ENCODE measurements at places on chromosomes 4 and X. TPM values are rescaled to one million over a fixed set of nuclear protein-coding genes. Genes with fewer than 3 reads are reported as not detected.
A peak's percentile ranks its signal among the peaks of the same experiment; 100 is the strongest.

DNA sequence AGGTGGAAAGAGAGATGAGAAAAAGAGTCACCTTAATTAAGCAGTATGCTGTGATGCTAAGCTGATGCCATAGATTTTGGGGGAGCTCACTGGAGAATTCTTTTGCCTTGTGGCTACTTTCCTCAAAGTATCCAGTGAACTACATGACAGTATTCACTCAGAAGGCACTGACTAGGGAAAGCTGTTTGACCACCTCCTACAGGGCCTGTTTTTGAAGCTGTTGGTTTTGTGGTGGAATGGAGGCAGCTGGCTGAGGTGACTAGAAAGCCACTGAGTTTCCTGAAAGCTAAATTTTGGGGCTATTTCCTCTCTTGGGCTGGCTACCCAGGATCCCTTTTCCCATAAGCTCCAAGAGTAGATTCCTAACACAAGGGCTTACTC, 124.8 kb upstream of the EOLA2 start:
- DNase-seq = no peak

DNA sequence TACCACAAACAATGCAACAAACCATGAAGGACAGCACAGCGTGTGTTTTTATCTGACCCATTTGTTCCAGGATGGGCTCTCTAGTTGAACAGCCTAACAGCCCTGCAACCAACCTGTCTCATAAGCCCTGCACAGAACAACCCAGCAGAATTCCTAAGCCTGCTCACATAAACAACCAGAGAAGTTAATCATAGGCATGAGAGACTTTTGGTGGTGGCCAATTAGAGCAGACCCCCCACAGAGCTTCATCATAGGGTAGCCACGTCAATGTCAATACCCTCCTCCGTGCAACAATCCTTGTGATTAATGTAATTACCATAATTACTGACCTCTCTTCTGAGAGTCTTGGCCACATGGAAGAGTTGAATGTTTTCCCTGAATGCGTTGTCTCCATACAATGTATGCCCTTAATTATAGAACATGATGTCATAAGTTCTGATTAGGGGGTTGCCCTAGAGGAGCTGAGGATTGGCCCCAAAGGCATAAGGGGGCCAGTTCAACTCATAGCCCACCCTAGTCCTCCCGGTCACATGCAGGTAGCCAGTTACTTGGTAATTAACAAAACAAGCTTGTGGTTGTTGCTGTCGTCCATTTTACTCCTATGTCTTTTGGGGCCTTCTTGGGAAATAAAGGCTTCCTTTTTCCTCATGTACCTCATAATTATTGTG, 92.7 kb downstream of the SYNPO2 start:
- no peak for DNase-seq

GRCh38 chr4:8079031-8079885, 79.4 kb downstream of the ABLIM2 start:
- DNase-seq = no peak

- no peak for DNase-seq
Measured at GRCh38 chr4:4719436-4719835, 140.0 kb upstream of the MSX1 start.

GRCh38 chr4:48575964-48576363, 85.9 kb downstream of the ZAR1 start:
- no peak for DNase-seq

DNA sequence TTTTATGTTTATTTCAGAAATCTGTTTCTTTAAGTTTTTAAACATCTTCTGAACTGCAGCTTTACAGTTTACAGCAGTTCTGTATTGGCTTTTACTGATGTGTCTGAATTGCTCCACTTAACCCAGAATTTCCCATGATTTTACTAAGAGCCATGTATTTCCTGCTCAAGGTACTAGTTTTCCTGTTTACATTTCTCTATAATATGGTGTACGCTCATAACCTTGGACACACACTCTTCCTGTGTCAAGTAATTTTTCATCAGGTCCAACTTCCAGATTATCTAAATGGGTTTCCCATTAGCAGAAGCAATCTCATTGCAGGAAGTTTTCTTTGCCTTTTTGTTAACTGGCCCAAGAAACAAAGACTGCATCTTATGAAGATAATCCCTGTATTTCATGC, 12.3 kb downstream of the ELF2 start:
- DNase-seq = no peak

- DNase-seq = no peak
Measured at GRCh38 chr4:182822554-182822953, 94.6 kb downstream of the DCTD start.

DNA sequence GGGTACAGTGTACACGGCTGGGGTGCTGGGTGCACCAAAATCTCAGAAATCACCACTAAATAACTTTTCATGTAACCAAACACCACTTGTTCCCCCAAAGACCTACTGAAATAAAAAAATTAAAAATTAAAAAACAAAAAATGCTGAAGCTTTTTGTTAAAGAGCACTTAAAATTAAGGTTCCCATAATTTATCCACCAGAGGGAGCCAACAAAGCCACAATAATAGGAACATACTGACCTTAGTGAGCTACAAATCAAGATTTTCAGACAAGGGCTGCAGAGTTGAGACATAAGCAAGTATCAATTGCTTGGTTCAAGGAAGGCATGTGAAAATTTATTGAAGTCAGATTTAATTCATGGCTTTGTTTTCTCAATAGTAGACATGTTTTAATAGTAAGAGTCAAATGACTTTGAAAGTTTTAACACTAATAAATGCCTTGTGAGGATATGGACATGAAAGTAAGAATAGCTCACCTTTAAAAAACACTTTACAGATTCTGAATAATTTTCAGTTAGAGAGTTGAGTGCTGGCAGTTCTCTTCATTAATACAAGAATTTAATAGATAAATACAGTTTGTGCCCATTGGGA, 43.0 kb upstream of the SCOC start:
- DNase-seq = peak; percentile 17

- DNase-seq = no peak
Measured at GRCh38 chr4:175459571-175459970, 352.5 kb downstream of the GPM6A start.

GRCh38 chrX:14027036-14027435, 2.7 kb downstream of the GEMIN8 start:
- peak; percentile 81 for DNase-seq

DNA sequence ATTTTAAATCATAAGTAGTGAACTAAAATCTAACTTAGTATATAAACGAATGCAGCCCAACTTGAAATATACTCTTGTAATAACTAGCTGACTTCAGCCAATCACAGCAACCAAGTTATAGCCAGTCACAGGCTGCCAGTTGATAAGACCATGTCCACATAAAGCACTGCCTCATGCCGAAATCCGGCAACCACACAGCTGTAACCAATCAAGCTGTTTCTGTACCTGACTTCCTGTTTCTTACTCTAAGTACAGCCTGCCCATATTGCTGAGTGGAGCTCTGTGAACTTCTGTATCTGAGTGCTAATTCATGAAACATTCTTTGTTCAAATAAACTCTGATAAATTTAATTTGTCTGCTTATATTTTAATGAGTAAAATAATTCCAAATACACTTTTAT, 805.3 kb upstream of the EPHA5 start:
- no peak for DNase-seq

- no peak for DNase-seq
Measured at GRCh38 chr4:114211556-114211955, 232.1 kb upstream of the ARSJ start.

DNA sequence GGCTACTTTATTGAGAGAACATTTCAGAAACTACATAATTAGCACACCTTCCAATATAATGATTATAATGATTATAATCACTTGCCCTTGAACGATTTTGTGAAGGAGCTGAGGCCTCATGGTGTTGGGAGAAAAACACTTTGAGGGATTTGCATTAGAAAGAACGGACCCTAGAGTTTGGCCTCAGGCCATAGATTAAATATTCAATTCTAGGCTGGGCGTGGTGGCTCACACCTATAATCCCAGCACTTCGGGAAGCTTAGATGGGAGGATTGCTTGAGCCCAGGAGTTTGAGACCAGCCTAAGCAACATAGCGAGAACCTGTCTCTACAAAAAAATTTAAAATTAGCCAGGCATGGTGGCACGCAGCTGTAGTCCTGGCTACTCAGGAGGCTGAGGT, 12.9 kb upstream of the PRKG2 start:
- DNase-seq = no peak

DNA sequence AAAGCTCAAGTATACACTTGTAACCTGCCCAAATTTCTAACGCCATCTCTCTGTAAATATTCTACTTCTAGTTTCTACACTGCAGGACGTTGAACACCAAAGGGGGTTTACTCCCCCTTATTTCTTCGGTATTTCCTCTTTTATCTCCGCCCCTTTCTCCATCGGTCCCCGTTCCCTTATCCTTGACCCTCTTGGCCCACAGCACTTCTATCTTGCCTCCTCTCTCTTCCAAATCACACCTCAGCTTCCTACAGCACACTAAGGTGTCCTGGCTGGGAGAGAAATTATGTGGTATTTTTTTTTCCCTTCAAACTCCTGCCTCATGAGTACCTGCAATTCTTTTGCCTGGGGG, 715 bp downstream of the ZMAT1 start:
- DNase-seq = no peak

DNA sequence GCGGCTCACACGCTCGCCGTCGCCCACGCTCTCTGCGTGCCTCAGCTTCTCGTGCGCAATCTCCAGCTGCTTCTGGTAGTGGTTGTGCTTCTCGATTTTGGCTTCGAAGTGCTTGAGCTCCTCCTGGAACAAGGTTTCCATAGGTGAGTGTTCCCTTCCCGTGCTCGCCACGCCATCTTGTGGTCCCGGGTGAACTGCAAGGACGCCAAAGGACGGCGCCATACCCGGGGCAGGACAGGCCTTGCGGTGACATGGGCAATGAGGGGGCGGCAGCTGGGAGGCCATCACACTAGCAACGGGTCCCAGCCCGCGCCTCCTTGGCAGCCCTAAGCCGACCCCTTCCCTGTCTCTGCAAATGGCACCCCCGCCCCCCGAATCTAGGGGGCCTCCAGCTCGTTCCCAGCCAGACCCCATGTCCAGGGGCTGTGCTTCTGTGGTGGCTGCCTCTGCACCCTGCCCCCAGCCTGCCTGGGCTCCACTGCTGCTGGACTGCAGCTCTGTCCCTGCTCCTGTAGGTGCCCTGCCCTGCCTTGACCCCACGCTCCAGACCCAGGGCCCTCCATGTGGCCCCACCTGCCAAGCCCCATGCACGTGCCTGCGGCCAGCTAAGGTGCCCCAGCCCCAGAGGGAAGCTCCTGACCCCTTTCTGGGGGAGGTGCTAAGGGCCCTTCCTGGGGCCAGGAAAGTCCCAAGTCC, 17.3 kb downstream of the LRPAP1 start:
- peak; percentile 17 for DNase-seq

- DNase-seq = peak; percentile 42
Measured at GRCh38 chr4:14303856-14304255, 676.3 kb upstream of the BOD1L1 start.

- DNase-seq = no peak
Measured at GRCh38 chr4:186003746-186004145, 65.2 kb upstream of the TLR3 start.

DNA sequence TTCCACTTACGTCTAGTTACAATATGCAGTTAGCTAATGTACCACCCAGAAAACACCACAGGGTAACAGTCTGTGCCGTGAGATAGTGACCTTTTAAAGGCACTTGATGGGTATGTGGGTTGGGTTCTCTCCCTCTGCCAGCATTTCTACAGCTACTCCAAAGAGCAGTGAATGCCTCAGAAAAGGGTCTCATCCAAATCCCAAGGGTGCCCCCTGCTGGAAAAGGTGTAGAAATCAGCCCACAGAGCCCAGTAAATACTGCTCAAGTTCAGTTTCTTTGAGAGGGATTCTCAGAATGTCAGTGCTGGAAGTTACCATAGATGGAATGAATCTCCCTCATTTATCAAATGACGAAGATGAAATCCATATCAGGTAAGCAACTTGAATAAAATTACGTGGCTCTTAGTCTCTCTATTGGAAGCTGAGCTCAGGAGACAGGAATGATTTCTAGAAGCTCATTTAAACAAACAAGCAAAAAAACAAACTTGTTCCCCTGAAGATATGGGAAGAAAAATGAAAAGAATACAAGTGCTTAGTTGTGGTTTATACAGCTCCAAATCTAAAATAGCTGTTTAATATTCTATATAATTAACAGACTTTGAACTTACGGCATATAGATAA, 9.5 kb downstream of the RNF175 start:
- DNase-seq = peak; percentile 80

GRCh38 chrX:56764153-56764974, 35.3 kb downstream of the NBDY start:
- peak; percentile 79 for DNase-seq

DNA sequence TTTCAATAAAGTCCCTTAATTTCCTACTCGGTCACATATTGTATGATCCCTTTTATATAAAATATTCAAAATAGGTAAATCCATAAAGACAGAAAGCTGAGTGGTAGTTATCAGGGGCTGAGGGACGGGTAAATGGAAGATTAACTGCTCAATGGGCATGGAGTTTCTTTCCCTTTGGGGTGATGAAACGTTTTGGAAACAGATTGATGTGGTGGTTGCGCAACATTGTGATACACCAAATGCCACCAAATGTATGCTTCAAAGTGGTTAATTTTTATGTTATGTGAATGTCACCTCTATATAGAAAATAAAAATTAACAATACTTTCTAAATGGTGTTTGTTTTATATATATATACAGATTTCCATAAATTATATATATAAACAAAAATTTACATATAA, 15.0 kb upstream of the MAOB start:
- no peak for DNase-seq

GRCh38 chrX:9532349-9532748, 67.5 kb downstream of the TBL1X start:
- no peak for DNase-seq

GRCh38 chrX:18692541-18692940, 14.9 kb upstream of the PPEF1 start:
- no peak for DNase-seq

GRCh38 chrX:54180403-54180802, 2.7 kb downstream of the FAM120C start:
- DNase-seq = no peak

- DNase-seq = no peak
Measured at GRCh38 chr4:156248917-156249316, 295.3 kb upstream of the CTSO start.

GRCh38 chrX:120242813-120243212, 7.8 kb upstream of the ZBTB33 start:
- no peak for DNase-seq

GRCh38 chrX:74536832-74537371, 77.5 kb downstream of the RLIM start:
- DNase-seq = no peak

The EGF gene
- 0.41 TPM for polyA plus RNA-seq

The NOX1 gene
- polyA plus RNA-seq = not detected

The MAPK10 gene
- polyA plus RNA-seq = 2.9 TPM

The FAM120C gene
- polyA plus RNA-seq = 2.1 TPM

The SH2D1A gene
- 0.03 TPM for polyA plus RNA-seq

The GABRB1 gene
- not detected for polyA plus RNA-seq

The EVC2 gene
- 0.79 TPM for polyA plus RNA-seq

The OSTC gene
- polyA plus RNA-seq = 97.1 TPM

The AMELX gene
- not detected for polyA plus RNA-seq

The CAPN6 gene
- polyA plus RNA-seq = 0.12 TPM

The DRP2 gene
- 0.06 TPM for polyA plus RNA-seq

The MAGIX gene
- 1.3 TPM for polyA plus RNA-seq

The BLTP1 gene
- polyA plus RNA-seq = 15.5 TPM

The SHOX gene
- not detected for polyA plus RNA-seq

The STATH gene
- polyA plus RNA-seq = not detected

Data from mammary epithelial cell (primary cell).